Transverse colon (tissue), 4 donors: ENCODE measurements at places on chromosomes 6 and 20. TPM values are rescaled to one million over a fixed set of nuclear protein-coding genes. Genes with fewer than 3 reads are reported as not detected.
A peak's percentile ranks its signal among the peaks of the same experiment; 100 is the strongest.

GRCh38 chr20:53503517-53503919 is 90.1 kb downstream of the ZNF217 start:
- peak overlapping the region; percentile 35 for H3K4me3 ChIP-seq
- no peak for DNase-seq
- no peak overlapping the region for H3K27ac ChIP-seq
- H3K27me3 ChIP-seq, result no peaks in the 10 kb centered on the region

DNA sequence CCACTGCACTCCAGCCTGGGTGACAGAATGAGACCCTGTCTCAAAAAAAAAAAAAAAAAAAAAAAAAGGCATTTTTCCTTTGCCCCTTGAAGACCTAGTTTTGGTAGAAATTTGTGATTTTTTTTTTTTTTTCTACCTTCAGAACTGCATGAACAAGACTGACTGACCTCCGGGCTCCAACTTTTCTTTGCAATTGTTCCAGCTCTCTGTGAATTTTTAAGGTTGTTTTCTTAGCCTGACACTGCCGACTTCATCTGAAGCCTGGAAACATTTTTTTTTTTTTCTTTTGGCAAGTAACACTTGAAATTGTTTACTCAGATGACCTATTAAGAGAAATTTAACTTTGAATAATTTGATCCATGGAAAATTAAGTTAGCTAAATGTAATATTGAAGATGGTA is 73.0 kb downstream of the SLC24A3 start:
- no peak overlapping the region for H3K27ac ChIP-seq
- no peaks in the 10 kb centered on the region for H3K36me3 ChIP-seq
- H3K4me1 ChIP-seq, result no peaks in the 10 kb centered on the region
- no peaks in the 10 kb centered on the region for H3K27me3 ChIP-seq

GRCh38 chr6:97865612-97866011 is 582.6 kb upstream of the MMS22L start:
- H3K4me3 ChIP-seq, result no peak overlapping the region
- H3K27ac ChIP-seq, result no peak overlapping the region
- H3K36me3 ChIP-seq, result no peaks in the 10 kb centered on the region
- no peaks in the 10 kb centered on the region for H3K27me3 ChIP-seq
- DNase-seq, result no peak

DNA sequence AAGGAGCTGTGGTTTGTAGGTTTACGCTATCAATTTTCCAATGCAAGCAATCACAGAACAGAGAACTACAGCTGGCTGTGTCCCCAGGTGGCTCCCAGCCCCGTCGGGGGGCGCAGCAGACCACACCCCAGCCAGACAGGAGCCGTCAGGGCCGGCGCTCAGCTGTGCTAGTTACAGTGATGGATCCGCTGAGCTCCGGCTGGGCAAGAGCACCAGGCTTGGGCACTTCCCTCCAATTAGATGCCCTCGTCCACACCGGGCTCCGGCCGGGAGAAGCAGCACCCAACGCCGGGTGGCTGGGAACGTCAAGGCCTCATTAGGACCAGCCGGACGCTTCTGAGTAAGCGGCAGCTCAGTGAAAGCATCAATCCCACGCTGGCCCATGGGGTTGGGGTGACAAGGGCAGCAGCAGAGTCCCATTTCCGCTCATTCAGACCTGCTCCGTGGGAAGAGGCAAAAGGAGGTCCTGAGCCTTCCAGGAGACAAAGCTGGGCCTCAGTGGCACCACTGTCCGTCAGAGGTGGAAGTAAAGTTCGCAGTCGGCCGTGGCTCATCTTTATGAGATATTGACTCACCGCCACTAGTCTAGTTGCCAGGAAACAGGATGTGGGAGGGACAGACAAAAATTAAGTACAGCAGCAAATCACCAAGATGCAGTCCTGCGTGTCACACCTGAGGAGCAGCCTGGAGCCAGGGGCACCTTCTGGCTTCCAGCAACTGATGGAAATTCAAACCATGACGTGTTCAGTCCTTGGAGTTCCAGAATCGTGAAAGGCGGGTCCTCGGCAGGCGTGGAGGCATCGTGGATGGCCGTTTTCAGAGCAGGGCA is 164.1 kb downstream of the TAF4 start:
- peaks cover 23% of the 10 kb centered on the region for H3K27me3 ChIP-seq
- H3K36me3 ChIP-seq, result no peaks in the 10 kb centered on the region
- H3K4me3 ChIP-seq, result no peak overlapping the region
- DNase-seq, result no peak

- no peaks in the 10 kb centered on the region for H3K27me3 ChIP-seq
- H3K27ac ChIP-seq, result no peak overlapping the region
- no peaks in the 10 kb centered on the region for H3K36me3 ChIP-seq
- H3K4me1 ChIP-seq, result no peaks in the 10 kb centered on the region
Observed at GRCh38 chr6:170067181-170067641, 223.7 kb downstream of the DLL1 start.

DNA sequence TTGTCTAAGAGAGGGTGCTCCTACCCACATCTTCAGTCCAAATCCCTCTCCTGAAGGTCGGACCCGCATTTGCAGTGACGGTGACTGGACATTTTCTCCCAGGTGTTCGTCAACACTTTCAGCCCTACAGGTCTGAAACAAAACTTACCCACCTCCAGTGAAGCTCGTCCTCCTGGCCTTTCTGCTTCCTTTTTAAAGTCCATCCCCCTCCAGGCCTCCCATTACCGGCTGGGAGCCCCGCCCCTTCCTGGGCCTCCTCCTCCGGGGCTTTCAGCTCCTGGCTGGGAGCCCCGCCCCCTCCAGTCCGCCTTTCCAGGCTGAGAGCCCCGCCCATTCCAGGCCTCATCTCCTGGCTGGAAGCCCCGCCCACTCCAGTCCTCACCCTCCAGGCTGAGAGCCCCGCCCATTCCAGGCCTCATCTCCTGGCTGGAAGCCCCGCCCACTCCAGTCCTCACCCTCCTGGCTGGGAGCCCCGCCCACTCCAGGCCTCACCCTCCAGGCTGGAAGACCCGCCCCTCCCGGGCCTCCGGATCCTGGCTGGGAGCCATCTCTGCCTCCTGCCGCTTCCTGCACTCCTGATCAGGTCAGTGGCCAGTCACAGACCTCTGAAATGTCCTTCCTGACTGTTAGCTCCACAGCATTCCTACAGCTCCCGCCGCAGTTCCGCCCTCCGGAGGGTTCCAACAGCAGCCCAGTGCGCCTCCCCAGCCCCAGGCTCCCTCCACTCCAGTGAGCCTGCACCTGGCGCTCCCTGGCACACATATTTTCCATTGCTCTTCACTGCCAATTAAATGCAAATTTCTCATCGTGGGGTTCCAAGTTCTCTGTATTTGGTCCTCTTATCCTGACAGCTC is 98.5 kb downstream of the LY86 start:
- H3K27me3 ChIP-seq, result no peaks in the 10 kb centered on the region
- peaks cover 4% of the 10 kb centered on the region for H3K4me1 ChIP-seq
- no peaks in the 10 kb centered on the region for H3K36me3 ChIP-seq
- peak; percentile 97 for DNase-seq
- peak overlapping the region; percentile 84 for H3K27ac ChIP-seq

DNA sequence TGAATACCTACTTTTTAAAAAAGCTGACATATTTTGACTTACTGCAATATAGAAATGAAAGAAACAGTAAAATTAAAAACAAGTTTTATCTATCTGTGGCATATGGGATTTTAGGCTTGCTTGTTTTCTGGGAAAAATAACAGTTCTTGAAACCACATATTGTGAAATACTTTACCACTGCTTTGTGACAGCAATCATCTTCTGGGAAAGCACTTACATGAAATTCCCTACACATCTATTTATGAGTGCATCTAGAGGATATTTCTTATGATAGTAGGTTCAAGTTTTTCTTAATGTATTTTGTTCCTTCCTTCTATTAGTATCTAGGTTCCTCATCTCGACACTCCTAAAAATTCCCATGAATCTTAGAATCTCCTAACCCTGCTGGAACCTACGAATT is 75.2 kb downstream of the STXBP5 start:
- DNase-seq, result no peak
- peaks cover 14% of the 10 kb centered on the region for H3K36me3 ChIP-seq
- no peak overlapping the region for H3K27ac ChIP-seq
- H3K27me3 ChIP-seq, result no peaks in the 10 kb centered on the region

- H3K27ac ChIP-seq, result no peak overlapping the region
- no peaks in the 10 kb centered on the region for H3K27me3 ChIP-seq
- DNase-seq, result no peak
- no peaks in the 10 kb centered on the region for H3K4me1 ChIP-seq
Observed at GRCh38 chr20:23550227-23550626, 18.1 kb downstream of the CST9L start.

GRCh38 chr20:38092915-38093314 is 59.4 kb downstream of the RPRD1B start:
- H3K27ac ChIP-seq, result peak overlapping the region; percentile 58
- no peaks in the 10 kb centered on the region for H3K27me3 ChIP-seq
- no peak for DNase-seq
- H3K4me3 ChIP-seq, result no peak overlapping the region
- H3K4me1 ChIP-seq, result peaks cover 22% of the 10 kb centered on the region

DNA sequence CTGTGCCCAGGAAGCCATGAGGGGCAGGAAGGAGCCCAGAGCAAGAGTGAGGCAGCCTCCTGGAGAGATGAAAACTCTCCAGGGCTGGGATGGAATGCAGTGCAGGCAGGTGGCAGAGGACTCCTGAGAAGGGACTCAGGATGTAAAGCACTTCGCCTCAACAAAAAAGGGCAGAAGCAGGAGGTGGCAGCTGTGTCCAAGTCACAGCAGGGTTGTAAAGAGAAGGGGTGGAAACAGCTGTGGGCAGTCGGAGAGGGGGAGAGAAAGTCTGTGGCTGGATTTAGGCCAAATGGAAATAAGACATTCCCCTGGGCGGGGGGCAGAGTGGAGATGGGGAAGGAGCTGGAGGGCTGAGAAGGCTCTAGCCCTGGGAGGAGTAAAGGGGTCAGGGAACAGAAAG is 34.9 kb downstream of the CYP21A2 start:
- DNase-seq, result no peak
- no peaks in the 10 kb centered on the region for H3K36me3 ChIP-seq
- no peaks in the 10 kb centered on the region for H3K27me3 ChIP-seq

GRCh38 chr6:157779705-157780604 is 43.1 kb upstream of the SNX9 start:
- H3K4me3 ChIP-seq, result no peak overlapping the region
- H3K36me3 ChIP-seq, result no peaks in the 10 kb centered on the region
- no peaks in the 10 kb centered on the region for H3K27me3 ChIP-seq
- no peaks in the 10 kb centered on the region for H3K4me1 ChIP-seq
- H3K27ac ChIP-seq, result no peak overlapping the region

DNA sequence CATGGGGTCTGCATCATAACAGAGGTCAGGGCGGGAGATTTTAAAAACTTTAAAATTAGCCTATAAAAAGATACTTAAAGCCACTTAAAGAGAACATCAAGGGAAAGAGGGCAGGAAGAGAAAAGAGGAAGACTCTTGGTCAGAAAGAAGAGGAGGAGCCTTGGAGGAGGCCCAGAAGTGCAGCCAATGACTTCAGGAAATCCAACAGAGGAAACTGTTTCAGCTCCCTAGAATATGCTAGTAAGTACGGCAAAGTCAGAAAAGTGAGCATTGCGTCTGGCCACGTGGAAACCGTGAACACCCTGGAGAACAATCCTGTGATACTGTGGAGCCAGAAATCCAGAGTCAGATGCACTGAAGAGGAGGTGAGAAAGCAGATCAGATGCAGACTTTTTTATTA is 22.5 kb upstream of the NHSL1 start:
- no peak overlapping the region for H3K4me3 ChIP-seq
- H3K36me3 ChIP-seq, result no peaks in the 10 kb centered on the region
- DNase-seq, result no peak
- H3K27ac ChIP-seq, result no peak overlapping the region
- H3K27me3 ChIP-seq, result no peaks in the 10 kb centered on the region

GRCh38 chr6:37665304-37665703 is 32.4 kb downstream of the MDGA1 start:
- no peak overlapping the region for H3K4me3 ChIP-seq
- no peak for DNase-seq
- H3K4me1 ChIP-seq, result no peaks in the 10 kb centered on the region
- H3K36me3 ChIP-seq, result no peaks in the 10 kb centered on the region
- H3K27ac ChIP-seq, result no peak overlapping the region
- H3K27me3 ChIP-seq, result no peaks in the 10 kb centered on the region

DNA sequence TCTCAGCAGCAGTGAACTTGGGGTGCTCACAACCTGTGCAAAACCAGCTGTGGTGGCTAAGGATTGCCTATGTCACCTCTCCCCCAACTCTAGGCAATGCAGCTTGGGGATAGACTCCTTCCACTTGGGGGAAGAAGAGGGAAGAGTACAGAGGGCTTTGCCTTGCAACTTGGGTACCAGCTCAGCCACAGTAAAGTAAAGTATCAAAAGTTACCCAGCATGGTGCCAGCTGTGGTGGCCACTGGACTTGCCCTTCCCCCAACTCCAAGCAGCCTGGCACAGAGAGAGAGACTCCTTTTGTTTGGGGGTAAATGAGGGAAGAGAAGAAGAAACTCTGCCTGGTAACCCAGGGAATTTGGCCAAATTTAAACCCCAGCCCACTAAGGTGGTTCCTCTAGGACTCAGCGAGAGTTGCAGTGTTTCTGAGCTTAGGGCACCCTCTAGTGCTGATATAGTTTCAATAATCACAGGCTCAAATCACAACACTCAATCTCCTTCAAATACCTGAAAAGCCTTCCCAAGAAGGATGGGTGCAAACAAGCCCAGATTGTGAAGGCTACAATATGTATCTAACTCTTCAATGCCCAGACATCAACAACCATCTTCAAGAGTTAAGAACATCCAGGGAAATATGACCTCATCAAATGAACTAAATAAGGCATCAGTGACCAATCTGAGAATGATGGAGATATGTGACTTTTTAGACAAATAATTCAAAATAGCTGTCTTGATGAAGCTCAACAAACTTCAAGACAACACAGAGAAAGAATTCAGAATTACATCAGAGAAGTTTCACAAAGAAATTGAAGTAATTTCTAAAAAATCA is 7.6 kb upstream of the DEFB129 start:
- H3K27me3 ChIP-seq, result peaks cover 51% of the 10 kb centered on the region
- no peak overlapping the region for H3K27ac ChIP-seq
- no peak overlapping the region for H3K4me3 ChIP-seq
- no peaks in the 10 kb centered on the region for H3K4me1 ChIP-seq
- no peak for DNase-seq
- no peaks in the 10 kb centered on the region for H3K36me3 ChIP-seq

DNA sequence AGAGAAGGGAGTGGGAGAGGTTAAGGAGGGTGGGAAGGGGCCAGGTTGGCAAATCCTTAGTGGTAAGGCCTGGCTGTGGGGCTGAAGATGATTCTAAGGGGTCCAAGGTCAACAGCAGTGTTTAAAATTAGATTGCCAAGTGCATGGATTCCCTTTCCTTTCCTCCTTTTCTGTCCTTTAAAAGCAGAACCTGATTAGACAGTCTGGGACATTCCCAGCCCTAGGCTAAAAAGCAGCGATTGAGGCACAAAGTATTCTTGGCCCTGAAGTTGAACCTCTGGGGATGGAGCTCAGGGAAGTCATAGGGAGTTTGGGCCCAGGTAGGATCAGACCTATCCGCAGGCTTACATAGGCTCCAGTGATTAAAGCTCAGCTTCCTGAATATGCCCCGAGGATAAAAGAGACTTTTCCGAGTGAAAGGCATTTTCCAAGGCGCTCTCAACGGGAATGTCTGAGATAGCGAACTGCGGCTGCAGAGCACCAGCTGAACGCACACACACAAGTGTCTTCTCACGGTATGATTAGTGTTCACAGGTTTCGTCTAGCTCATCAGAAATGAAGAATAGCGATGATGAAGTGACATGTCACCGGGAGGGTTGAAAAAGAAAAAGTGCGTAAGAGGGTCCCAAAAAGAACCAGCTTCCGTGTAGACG is 787 bp upstream of the CARMIL1 start:
- no peak for DNase-seq
- peak overlapping the region; percentile 94 for H3K4me3 ChIP-seq
- peaks cover 3% of the 10 kb centered on the region for H3K27me3 ChIP-seq
- H3K36me3 ChIP-seq, result no peaks in the 10 kb centered on the region
- H3K27ac ChIP-seq, result peak overlapping the region; percentile 86

GNAS-AS1 gene
- total RNA-seq, result 0.55 TPM

RSPO3 gene
- total RNA-seq, result 3.1 TPM

ZC3H12D gene
- total RNA-seq, result 11.2 TPM

ID1 gene
- 1,015 TPM for total RNA-seq
